ENCODE measurements at places on chromosomes 7 and 10. TPM values are rescaled to one million over a fixed set of nuclear protein-coding genes. Genes with fewer than 3 reads are reported as not detected.

CRYGN gene
- not detected for total RNA-seq

TMEM196 gene
- total RNA-seq, result not detected

TRIM56 gene
- 14.3 TPM for total RNA-seq

PRKCQ gene
- total RNA-seq, result 0.55 TPM

NKX1-2 gene
- not detected for total RNA-seq
